ENCODE measurements at places on chromosomes 1 and 21.

DNA sequence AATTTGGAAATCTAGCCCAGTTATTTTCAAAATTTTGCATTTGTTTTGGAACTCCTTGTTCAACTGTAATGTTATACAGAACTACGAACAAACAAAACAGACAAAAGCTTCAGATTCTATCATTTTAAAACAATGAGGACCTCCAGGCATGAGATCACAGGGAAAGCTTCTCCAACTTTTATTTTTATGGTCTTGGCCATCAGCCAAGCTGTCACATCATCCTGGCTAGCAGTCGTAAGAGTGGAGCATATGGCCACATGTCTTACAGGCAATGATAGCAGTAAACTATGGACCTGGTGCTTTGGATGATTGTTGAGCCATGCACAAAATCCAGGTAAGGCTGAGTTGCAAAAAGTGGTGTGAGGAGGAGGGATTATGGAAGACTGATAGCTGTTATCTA is 299.6 kb downstream of the LMX1A start:
- no peak for DNase-seq

DNA sequence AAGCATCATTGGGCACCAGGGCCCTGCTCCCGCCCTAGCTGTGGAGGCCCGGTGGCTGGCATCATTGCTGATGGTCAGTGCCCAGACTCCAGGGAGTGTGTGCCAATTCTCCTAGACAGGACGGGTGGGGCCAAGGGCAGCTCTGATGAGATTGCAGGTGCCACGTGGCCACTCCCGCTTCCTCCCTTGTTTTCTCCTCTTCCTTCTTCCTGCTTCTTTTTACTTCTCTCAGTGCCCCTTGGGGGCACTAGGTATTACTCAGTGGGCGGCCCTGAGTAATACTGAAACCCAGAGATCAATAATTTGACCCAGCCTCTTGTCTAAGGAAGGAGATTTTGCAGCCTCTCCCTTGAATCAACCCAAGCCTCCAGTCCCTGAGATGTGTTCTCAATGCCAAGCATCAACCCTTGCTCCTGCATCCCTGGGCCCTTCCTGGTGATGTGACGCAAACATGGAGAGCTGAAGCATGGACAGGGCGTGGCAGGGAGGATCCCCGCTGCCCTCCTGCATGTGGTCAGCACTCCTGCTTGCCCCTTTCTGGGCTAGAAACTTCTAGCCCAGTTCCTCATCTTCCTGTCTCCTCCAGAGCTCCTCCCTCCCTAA is 32.4 kb downstream of the CDK18 start:
- DNase-seq: no peak

GRCh38 chr1:153586347-153586746 is 20.7 kb upstream of the S100A2 start:
- DNase-seq: no peak

- DNase-seq: no peak
Observed at GRCh38 chr1:211699059-211699458, 23.6 kb upstream of the NEK2 start.

- no peak for DNase-seq
Observed at GRCh38 chr1:233631810-233632405, 18.0 kb downstream of the KCNK1 start.

GRCh38 chr1:245608271-245608670 is 453.5 kb downstream of the KIF26B start:
- no peak for DNase-seq

GRCh38 chr21:36489103-36489775 is 9.3 kb upstream of the CLDN14 start:
- DNase-seq: no peak

DNA sequence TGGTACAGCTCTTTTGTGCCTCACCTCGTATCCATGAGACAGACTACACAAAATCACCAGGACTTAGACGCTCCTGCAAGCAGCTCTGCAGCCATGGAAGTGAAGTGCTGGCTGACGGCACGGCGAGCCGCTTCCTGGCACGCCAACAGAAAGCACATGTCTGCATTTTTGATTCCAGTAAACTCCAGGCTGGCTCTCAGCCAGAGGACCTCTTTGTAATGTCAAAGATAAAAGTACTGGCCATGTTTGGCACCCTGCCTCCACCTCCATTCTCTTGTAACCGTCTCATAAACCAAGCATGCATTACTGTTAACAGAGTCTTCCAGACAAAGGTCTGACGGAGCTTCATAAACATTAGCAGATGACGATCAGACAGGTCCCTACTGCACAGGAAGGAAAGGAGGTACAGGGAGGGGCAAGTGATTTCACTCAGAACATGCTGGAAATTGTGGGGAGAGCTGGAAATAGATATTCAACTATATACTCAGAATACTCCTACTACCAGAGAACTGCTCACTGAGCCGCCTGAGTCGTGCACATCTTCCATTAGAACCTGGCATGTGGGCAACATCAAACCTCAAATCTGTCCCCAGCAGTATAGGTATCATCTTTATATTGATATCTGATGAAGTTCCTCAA is 632.0 kb downstream of the SMYD3 start:
- DNase-seq: no peak
